ENCODE measurements at places on chromosomes 2 and 18. TPM values are rescaled to one million over a fixed set of nuclear protein-coding genes. Genes with fewer than 3 reads are reported as not detected.

Gene ZNF516
- total RNA-seq: 40.6 TPM

- no peaks in the 10 kb centered on the region for H3K36me3 ChIP-seq
- DNase-seq: no peak
- H3K4me1 ChIP-seq: peaks cover 4% of the 10 kb centered on the region
- H3K4me3 ChIP-seq: no peak overlapping the region
These were observed 11.1 kb upstream of the LIPG start for GRCh38 chr18:49550621-49551339.

GRCh38 chr18:2191180-2191790 lies 380.0 kb downstream of the METTL4 start:
- no peak overlapping the region for H3K4me3 ChIP-seq
- no peaks in the 10 kb centered on the region for H3K4me1 ChIP-seq

Gene GPR148
- not detected for total RNA-seq

- H3K36me3 ChIP-seq: no peaks in the 10 kb centered on the region
- H3K4me1 ChIP-seq: no peaks in the 10 kb centered on the region
- DNase-seq: no peak
- no peak overlapping the region for H3K27ac ChIP-seq
These were observed 120.5 kb upstream of the POU3F3 start for GRCh38 chr2:104733226-104733943.

GRCh38 chr18:37844209-37844970 lies 278.8 kb upstream of the CELF4 start:
- no peaks in the 10 kb centered on the region for H3K27me3 ChIP-seq
- H3K4me3 ChIP-seq: no peak overlapping the region
- H3K27ac ChIP-seq: no peak overlapping the region
- H3K36me3 ChIP-seq: no peaks in the 10 kb centered on the region

Gene ANKRD30B
- total RNA-seq: not detected

Gene FAM210A
- total RNA-seq: 11.1 TPM

Gene HOXD11
- total RNA-seq: not detected

- H3K27me3 ChIP-seq: no peaks in the 10 kb centered on the region
- no peak overlapping the region for H3K27ac ChIP-seq
These were observed 104.8 kb upstream of the FN1 start for GRCh38 chr2:215540658-215541057.

- no peak for DNase-seq
- H3K4me1 ChIP-seq: no peaks in the 10 kb centered on the region
- no peak overlapping the region for H3K4me3 ChIP-seq
- H3K36me3 ChIP-seq: no peaks in the 10 kb centered on the region
These were observed 79.8 kb upstream of the RNF152 start for GRCh38 chr18:61972389-61973264.

Gene FBXO15
- total RNA-seq: 2.4 TPM

DNA sequence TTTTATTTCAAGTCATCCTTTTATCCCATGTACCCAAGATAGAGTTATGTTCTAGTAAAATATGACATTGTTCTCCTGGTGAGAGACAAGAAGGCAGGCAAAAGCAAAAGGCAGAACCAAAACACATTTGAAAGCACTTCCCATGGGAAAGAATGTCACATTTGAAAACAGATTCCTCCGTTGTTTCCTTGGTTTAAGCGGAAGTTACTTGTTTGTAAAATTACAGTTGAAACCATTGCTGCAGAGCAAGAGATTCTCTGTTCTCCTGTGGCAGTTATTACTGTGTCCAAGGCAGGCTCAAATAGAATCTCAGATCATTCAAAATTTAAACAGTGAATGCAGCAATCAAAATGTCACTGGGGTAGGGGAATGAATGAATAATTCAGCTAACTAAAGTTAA lies 149.6 kb downstream of the MTCL1 start:
- no peaks in the 10 kb centered on the region for H3K4me1 ChIP-seq
- H3K36me3 ChIP-seq: no peaks in the 10 kb centered on the region
- no peak overlapping the region for H3K27ac ChIP-seq

GRCh38 chr2:163580757-163581156 lies 155.1 kb downstream of the FIGN start:
- no peak overlapping the region for H3K4me3 ChIP-seq
- H3K27me3 ChIP-seq: no peaks in the 10 kb centered on the region
- no peaks in the 10 kb centered on the region for H3K36me3 ChIP-seq
- H3K4me1 ChIP-seq: no peaks in the 10 kb centered on the region

DNA sequence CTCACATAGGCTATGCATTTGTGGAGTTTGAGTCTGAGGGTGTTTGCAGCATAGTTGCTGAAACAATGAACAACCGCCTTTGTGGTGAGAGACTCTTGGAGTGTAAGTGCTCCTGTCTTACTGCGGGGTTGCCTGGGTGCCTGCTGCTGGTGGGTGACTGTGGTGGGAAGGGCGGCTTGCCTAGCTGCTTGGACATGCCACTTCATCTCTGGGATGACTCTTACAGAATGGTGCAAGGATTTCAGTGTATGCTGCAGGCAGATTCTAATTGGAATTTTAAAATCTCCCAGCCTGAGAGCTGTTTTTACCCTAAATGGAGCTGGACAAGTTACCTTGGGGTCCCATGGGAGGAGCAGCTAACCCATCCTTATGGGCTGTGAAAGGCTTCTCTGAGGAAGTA lies 50.1 kb downstream of the CYP27C1 start:
- no peak for DNase-seq
- H3K4me1 ChIP-seq: no peaks in the 10 kb centered on the region
- H3K36me3 ChIP-seq: no peaks in the 10 kb centered on the region
- H3K4me3 ChIP-seq: no peak overlapping the region
- no peaks in the 10 kb centered on the region for H3K27me3 ChIP-seq

DNA sequence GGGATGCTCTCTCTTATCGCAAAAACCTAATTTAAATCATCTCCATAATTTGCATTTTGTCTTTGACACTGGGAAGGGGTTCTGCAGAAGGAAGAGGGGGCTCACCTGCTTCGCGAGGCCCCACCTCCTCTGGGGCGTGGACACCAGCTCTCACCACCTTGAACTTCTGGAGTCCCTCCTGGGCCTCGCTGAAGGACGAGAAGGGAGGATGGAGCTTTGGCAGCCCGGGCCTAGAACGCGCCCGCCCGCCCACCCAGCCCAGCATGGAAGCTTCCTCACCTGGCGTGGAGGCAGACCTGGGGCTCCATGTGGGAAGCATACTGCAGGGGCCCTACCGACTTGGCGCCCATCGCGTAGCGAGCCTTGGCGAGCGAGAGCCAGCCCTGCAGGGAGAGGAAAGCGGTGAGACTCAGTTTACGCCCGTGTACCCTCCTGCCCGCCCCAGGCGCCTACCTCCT lies 1.1 kb upstream of the IMP4 start:
- DNase-seq: peak; percentile 13
- H3K36me3 ChIP-seq: peaks cover 39% of the 10 kb centered on the region
- peak overlapping the region; percentile 81 for H3K4me3 ChIP-seq
- H3K27ac ChIP-seq: peak overlapping the region; percentile 96
- no peaks in the 10 kb centered on the region for H3K27me3 ChIP-seq

GRCh38 chr2:188631037-188631809 lies 339.5 kb downstream of the GULP1 start:
- no peaks in the 10 kb centered on the region for H3K36me3 ChIP-seq
- H3K4me3 ChIP-seq: no peak overlapping the region
- H3K27ac ChIP-seq: no peak overlapping the region
- H3K27me3 ChIP-seq: no peaks in the 10 kb centered on the region
- H3K4me1 ChIP-seq: no peaks in the 10 kb centered on the region

GRCh38 chr2:134369220-134369902 lies 115.5 kb downstream of the MGAT5 start:
- no peak for DNase-seq
- H3K36me3 ChIP-seq: peaks cover 11% of the 10 kb centered on the region
- H3K27me3 ChIP-seq: no peaks in the 10 kb centered on the region
- H3K4me3 ChIP-seq: no peak overlapping the region

Data from left lung (tissue), 14 donors.